Hypothalamus (tissue), 51 donors: ENCODE measurements at places on chromosomes 4 and X.

DNA sequence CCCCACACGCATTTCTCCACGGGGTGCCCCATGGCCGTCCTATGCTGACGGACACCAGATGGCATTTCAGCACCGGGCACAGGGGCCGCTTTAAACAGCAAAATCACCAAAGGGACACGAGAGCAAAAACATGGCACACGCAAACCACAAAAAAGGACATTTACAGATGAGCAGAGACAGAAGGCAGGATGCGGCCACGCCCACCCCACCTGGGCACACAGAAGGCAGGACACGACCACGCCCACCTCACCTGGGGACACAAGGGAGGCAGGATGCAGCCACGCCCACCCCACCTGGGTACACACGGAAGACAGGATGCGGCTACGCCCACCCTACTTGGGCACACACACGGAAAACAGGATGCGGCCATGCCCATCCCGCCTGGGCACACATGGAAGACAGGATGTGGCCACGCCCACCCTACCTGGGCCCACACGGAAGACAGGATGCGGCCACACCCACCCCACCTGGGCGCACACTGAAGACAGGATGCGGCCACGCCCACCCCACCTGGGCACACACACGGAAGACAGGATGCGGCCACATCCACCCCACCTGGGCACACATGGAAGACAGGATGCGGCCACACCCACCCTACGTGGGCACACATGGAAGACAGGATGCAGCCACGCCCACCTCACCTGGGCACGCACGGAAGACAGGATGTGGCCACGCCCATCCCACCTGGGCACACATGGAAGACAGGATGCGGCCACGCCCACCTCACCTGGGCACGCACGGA is 69.1 kb downstream of the FAM53A start:
- no peak for DNase-seq

- no peak for DNase-seq
Observed at GRCh38 chrX:15507005-15507404, 6.4 kb downstream of the BMX start.

DNA sequence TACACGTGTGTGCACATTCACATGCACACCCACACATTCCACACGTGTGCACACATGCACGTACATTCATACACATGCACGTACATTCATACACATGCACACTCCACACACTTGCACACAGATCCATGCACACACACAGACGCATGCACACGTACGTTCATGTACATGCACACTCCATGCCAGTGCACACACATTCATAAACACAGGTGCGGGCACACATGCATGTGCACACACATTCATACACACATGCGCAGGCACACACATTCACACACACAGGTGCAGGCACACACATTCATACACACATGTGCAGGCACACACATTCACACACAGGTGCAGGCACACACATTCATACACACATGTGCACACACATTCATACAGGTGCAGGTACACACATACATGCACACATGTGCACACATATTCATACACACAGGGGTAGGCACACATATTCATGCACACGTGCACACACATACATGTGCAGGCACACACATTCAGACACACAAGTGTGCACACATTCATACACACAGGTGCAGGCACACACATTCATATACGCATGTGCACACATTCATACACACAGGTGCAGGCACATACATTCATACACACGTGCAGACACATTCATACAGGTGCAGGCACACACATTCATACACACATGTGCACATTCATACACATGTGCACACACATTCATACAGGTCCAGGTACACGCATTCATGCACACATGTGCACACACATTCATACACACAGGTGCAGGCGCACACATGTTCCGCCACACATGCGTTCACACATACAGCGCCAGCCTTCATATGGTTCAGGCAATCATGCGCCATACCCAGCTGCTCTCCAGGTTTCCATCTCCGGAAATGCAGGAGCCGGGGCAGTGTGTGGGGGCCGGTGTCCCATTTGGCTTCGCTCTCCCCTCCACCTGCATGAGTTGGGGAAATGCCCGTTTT is 124.8 kb downstream of the HMX1 start:
- no peak for DNase-seq

- no peak for DNase-seq
Observed at GRCh38 chr4:168931215-168931650, 78.8 kb downstream of the CBR4 start.

- DNase-seq: no peak
Observed at GRCh38 chr4:152079543-152080293, 318.9 kb upstream of the GATB start.

DNA sequence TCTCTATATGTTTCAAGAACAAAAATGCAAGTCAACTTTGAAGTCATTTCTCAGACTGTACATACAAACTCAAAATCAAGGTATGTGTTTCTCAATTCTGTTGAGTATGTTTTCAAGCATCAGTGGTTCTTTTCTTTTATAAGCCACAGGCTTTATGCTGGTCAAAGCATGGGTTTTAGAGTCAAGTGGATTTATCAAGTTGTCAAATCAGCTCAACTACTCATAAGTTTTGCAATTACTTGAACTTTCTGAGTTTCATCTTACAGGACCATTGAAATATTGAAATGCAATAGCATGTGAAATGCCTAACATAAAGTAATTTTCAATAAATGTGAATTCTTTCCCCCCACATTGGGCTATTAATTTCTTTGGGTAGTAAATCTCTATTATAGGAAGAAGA is 239.9 kb upstream of the DKK2 start:
- DNase-seq: no peak

DNA sequence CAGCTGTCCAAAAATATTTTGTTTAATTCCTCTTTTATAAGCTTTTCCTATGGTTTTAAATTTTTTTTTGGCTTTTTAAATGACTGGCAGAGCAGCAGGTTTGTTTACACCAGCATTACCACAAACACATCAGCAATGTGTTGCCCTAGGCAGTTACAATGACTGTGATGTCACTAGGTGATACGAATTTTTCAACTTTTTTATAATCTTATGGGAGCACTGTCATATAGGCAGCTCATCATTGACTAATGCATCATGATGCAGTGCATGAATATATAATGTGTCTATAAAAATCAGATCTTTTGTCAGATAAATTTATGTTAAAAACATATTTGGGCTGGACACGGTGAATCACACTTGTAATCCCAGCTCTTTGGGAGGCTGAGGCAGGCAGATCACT is 231.6 kb upstream of the SLIT2 start:
- no peak for DNase-seq
